Caco-2 (cell line): ENCODE measurements at places on chromosomes 1 and 21. TPM values are rescaled to one million over a fixed set of nuclear protein-coding genes. Genes with fewer than 3 reads are reported as not detected.

PTAFR gene
- 0.12 and 0.32 TPM in 2 replicates for total RNA-seq

LRRC7 gene
- 8.5 and 10.6 TPM in 2 replicates for total RNA-seq

SV2A gene
- 4.7 TPM in 2 replicates for total RNA-seq

CACNA1S gene
- 0.07 TPM in 2 replicates for total RNA-seq

SPRR2F gene
- total RNA-seq, result not detected in 2 replicates

RIPPLY3 gene
- total RNA-seq, result 0.91 and 1.2 TPM in 2 replicates
